Motor neuron (in vitro differentiated cells): ENCODE measurements at places on chromosomes 5 and 9. TPM values are rescaled to one million over a fixed set of nuclear protein-coding genes. Genes with fewer than 3 reads are reported as not detected.

Gene SPDL1
- total RNA-seq, result 14.7 and 17.0 TPM in 2 replicates

Gene BTNL9
- 2.6 and 3.7 TPM in 2 replicates for total RNA-seq

Gene SPINK4
- not detected in 2 replicates for total RNA-seq

Gene SLC6A3
- total RNA-seq, result not detected in 2 replicates

Gene SLC12A7
- total RNA-seq, result 2.0 and 2.4 TPM in 2 replicates

Gene FGF10
- 1.1 and 1.6 TPM in 2 replicates for total RNA-seq

Gene PITX1
- total RNA-seq, result 0.48 and 0.71 TPM in 2 replicates

Gene UQCRQ
- total RNA-seq, result 572 and 641 TPM in 2 replicates

Gene WDR38
- total RNA-seq, result 1.0 and 1.2 TPM in 2 replicates

Gene BAAT
- 0.21 and 0.23 TPM in 2 replicates for total RNA-seq

Gene HTR4
- 0.13 and 0.32 TPM in 2 replicates for total RNA-seq

Gene PIP5K1B
- 0.49 TPM in 1 of 2 replicates, not detected in the other for total RNA-seq

Gene NFIL3
- total RNA-seq, result 48.0 and 49.9 TPM in 2 replicates
